ENCODE measurements at places on chromosomes 7 and 10.

GRCh38 chr7:74012842-74013249 lies 15.1 kb upstream of the ELN start:
- DNase-seq, result no peak

- no peak for DNase-seq
These were observed 2.4 kb downstream of the TMEM72 start for GRCh38 chr10:44913350-44914081.

DNA sequence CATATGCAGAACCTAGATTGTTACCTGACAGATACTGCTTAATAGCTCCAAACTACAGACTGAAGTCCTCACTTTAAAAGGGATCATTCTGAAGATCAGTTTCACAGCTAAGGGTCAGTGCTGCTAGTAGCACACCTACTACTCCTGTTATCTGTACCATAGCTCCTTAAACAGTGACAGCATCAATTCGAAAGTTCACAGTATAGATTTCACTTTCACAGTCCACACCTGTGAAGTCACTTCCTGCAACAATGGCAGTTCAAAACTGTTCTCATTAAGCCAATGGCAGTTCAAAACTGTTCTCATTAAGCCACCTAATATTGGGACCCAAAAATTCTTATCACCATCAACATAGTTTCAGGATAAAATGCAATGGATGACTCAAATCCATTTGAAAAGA lies 10.7 kb upstream of the FHIP2A start:
- no peak for DNase-seq

DNA sequence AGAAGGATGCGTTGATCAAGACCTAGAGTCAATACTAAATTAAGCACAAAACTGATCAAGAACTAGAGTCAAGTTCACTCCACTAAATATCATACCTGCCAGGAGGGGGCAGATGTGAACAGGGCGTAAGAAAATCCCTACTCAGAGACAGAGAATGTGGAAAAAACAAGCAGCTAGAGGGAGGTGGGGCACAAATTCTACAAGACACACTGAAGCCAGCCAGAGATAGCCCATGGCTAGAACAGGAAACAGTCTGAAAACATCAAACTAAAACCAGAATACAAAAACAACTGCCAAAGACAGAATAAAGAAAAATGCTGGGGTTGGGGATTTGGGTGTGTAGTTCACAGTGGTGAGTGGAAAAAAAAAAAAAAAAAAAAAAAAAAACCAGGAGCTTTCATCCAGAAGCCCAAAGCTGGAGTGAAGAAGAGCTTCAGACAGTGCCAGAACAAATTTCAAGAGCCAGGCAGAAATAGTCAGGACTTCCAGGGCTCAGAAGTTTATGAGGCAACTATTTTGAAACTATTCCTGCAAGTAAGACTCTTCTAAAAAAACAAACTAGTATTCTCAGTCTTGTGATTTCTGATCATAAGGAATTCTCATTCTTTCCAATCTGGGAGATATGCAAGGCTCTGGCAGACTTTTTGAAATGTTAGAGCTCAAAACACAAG lies 118.3 kb downstream of the CCDC71L start:
- DNase-seq, result peak; percentile 65

- DNase-seq, result no peak
These were observed 20.8 kb upstream of the PAX2 start for GRCh38 chr10:100724531-100725027.

GRCh38 chr7:16657656-16658279 lies 11.8 kb downstream of the BZW2 start:
- no peak for DNase-seq

GRCh38 chr7:112996331-112996871 lies 90.2 kb downstream of the GPR85 start:
- DNase-seq, result no peak

DNA sequence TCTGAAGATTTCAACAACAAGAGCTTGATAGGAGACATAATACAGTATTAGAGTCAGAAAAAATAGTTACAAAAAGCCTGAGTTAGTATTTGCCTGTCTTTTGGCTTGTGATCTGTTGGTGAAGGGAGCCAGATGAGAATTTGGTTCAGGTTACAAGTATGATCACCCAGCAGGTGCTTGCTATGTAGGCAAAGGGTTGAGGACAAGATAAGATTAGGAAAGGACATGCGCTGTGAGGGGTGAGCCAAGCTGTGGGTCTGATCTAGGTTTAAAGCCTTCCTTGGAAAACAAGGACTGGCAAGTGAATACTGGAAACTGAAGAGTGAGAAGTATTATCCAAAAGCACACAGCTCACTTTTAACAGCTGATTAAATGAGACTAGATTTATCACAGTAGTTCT lies 28.7 kb upstream of the CD36 start:
- no peak for DNase-seq

DNA sequence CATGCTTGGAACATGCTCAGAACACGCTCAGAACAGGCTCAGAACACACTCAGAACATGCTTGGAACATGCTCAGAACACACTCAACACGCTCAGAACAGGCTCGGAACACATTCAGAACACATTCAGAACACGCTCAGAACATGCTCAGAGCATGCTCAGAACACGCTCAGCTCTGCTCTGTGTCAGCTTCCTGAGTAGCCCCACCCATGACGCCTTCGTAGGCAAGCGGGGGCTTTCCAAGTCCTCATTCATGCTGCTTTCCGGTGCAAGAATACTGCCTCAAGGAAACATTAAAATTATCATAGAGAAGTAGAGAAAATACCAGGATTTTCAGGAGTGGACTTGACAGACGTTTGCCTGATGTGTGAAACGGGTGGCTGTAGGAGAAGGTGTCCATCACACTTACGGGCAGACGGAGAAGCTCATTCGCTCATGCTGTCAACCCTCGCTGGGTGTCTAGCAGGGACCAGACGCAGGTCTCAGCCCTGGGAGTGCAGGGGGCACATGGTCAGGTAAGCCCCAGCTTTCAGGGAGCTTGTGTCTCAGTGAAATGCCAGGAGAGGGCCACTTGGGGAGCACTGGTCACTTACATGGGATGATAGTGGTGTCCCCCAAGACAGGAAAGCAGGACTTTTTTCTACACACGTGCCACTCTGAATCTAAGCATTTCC lies 24.7 kb downstream of the EN2 start:
- DNase-seq, result no peak

DNA sequence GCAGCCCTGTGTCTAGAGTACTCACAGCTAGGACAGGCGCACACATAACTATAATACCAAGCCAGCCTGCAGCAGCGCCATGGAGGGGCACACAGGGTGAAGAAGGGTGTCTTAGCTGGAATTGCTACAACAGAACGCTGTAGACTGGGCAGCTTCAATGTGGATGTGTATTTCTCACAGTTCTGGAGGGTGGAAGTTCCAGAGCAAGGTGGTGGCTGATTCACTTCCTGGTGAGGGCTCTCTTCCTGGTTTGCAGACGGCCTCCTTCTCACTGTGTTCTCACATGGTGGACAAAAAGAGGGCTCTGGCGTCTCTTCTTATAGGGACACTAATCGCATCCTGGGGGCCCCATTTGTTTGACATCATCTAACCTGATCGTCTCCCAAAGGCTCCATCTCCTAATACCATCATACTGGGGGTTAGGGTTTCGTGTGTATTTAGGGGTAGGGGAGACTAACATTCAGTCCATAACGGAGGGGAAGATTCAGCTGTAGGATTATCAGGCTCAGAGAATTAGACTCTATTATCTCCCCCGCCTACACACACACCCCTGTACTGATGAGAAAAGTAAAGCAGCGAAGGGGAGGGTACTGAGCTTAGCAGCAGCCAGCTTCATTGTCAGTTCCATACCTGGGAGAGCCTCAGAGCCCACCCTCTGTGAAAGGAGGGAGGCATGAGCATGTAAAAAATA lies 289.1 kb downstream of the CCDC3 start:
- no peak for DNase-seq

DNA sequence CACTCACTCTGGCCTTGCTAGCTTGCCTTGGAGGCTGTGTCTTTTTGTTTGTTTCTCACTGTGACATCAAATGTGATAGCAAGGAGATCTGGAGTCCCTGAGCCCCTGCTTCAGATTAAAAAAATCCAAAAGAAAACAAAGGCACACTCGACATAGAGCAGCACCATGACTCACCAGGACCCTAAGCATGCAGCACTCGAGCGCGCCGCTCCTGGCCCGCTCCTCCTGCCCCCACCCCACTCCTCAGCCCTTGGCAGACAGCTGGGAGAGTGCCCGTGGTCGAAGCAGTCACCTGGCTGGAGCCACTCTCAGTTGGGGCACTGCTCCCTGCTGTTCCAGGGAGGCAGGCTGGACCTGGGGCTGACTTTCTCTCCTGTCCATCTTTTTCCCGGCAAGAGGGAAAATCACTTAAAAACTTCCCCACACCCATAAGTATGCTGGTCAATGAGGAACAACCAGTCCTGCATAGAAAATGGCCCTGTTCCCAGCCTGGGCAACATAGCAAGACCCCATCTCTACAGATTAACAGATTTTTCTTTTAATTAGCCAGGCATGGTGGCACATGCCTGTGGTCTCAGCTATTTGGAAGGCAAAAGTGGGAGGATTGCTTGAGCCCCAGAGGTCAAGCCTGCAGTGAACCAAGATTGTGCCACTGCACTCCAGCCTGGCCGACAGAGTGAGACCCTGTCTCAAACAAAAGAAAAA lies 128.4 kb downstream of the PAXIP1 start:
- DNase-seq, result no peak

DNA sequence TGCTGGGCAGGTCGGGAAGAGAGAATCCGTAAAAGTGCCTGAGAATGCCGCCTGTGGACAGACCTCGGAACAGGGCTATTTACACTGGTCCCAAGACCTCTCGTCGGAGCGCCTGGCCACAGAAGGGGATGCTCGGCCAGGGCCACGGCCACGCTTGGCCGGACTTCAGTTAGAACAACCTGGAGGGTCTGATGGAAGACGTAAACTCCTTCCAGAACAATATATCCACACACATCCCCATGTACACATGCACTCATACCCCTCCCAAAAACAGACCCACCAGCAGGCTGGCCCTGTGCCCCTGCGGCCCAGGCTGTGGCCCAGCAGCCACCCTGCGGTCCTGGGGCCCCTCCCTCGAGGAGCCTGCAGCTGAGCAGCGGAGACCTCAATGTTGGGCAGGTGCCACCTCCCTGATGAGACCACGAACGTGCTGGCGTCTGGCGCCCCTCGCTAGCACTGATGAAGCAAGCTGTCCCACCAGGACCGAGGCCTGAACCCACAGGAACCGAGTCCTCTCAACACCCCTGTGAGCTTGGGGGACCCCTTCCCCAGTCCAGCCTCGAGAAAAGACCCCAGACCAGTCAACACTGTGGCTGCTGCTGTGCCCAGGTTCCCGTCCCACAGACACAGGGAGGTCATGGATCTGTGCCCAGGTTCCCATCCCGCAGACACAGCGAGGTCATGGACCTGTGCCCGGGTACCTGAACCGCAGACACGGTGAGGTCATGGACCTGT lies 8.9 kb downstream of the CFAP46 start:
- DNase-seq, result no peak

DNA sequence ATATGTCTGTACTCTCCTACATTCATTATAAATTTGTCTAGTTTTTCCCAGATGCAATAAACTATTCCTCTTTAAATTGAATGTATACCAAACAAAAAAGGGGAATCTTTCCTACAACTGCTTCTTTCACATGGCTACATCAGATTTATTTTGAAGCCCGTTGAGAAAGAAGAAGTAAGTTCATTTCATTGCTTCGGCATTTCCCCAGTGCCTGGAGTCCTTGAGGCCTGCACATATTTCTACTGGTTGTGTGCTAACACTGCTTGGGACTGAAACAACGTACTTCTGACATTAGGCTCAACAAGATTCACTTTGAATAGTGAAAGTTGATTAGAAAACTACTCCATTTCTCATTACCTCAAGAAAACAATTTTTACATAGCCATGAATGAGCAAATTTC lies 201.7 kb downstream of the PHF14 start:
- DNase-seq, result no peak

DNA sequence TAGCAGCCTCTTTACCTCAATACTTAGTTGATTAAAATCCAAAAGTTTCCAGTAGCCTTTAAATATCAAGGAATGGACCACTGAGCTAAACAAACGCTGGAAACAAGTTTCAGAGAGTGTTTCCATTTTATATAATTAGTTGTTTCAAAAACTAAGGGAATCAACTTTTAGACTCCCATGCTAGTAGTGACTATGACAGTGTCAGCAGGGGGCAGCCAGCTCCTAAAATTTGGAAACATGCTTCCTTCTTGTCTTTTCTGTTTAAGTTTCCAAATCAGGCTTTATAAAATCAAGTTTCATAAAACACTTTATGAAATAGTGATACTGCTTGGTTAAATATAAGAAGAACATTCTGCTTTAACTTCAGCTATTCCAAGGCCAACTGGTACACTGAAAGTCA lies 138.2 kb upstream of the TMEM229A start:
- no peak for DNase-seq

GRCh38 chr10:29588629-29589421 lies 45.9 kb downstream of the SVIL start:
- no peak for DNase-seq

GRCh38 chr7:158386355-158386618 lies 201.3 kb downstream of the PTPRN2 start:
- no peak for DNase-seq

DNA sequence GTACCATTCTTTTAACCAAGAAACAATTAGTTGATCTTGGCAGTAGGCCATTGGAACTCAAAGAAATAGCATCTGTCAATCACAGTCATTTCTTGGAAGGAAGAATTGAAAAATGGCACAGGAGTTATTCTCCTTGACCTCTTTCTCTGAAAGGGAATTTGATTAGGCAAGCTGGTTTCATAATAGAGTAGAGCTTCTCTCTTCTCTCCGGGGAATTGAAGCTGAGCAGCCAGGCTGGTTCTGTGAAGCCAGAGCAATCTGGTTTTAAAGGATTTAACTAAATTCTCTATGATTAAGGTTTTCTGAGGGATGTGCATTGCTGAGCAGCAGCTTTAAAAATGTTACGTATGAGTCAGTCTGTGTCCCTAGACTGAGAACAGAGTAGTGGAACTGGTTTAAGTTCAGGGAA lies 70.2 kb downstream of the AHCYL2 start:
- no peak for DNase-seq

DNA sequence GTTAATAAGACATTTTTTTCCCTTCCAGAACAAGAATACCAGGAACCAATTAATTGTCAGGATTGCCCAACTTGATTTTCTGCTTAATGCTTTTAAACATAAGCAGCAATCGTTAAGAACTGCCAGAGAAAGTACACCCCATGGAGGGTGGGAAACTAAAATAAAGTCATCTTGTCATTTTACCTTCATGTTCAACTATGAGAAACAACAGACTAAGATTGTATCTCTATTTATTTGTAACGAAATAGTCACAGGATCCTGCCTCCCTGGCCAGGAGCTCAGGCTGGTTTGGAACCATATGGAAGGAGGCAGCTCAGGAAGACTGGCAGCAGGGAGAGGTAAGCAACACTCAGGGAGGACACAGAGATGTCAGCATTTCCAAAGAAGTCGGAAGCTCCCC lies 129.6 kb downstream of the TNS3 start:
- no peak for DNase-seq

GRCh38 chr7:158052381-158053060 lies 535.1 kb downstream of the PTPRN2 start:
- DNase-seq, result no peak

- no peak for DNase-seq
These were observed 67.5 kb upstream of the C10orf90 start for GRCh38 chr10:126738001-126738400.

DNA sequence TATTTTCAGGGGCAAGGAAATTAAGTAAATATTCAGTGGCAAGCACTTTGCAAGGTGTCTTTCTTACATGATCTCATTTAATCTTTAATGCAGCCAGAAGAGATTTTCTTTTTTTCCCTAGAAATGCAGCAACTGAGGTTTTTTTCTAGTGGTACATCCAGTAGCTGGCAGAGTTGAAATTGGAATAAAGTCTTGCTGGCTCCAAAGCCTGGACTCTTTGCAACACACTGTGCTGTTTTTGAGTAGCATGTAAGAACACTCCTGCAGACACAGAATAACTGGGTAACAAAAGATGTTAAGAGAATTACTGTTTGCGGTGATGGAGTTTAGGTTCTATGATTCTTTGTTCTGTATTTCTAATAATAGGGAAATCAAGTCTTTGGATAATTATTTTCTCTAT lies 123.6 kb downstream of the PON1 start:
- no peak for DNase-seq
